Activated T-helper 1 cell treated with anti-CD3 and anti-CD28 coated beads, Interleukin-12 subunit alpha, Interleukin-12 subunit beta, Interleukin-2, Interleukin-4 antibody, amounts not matched to agents 30 ng/mL and 10 ng/mL and 1 ng/mL, durations not matched to agents 14 hours and 24 hours and 36 hours (primary cell): ENCODE measurements at places on chromosomes 5 and 9. TPM values are rescaled to one million over a fixed set of nuclear protein-coding genes. Genes with fewer than 3 reads are reported as not detected.

Gene TSLP
- 0.17 and 0.47 TPM in 2 replicates for total RNA-seq

Gene RNF183
- total RNA-seq, result not detected in 2 replicates

- DNase-seq, result no peak
- peak overlapping the region; percentile 13 for H3K4me3 ChIP-seq
- H3K27ac ChIP-seq, result no peak overlapping the region
These were observed 1.9 kb upstream of the SH3PXD2B start for GRCh38 chr5:172456076-172456722.

Gene ADAMTSL2
- not detected in 2 replicates for total RNA-seq

- no peaks in the 10 kb centered on the region for H3K27me3 ChIP-seq
- H3K4me1 ChIP-seq, result peaks cover 35% of the 10 kb centered on the region
- no peak for DNase-seq
- peak overlapping the region; percentile 37 for H3K27ac ChIP-seq
These were observed 75.0 kb downstream of the TTC39B start for GRCh38 chr9:15231788-15232635.

Gene C5
- total RNA-seq, result 1.2 and 1.9 TPM in 2 replicates

- H3K36me3 ChIP-seq, result peaks cover 3% of the 10 kb centered on the region
- peaks cover 38% of the 10 kb centered on the region for H3K4me1 ChIP-seq
- no peak for DNase-seq
These were observed 47.9 kb upstream of the SLC25A51 start for GRCh38 chr9:37951671-37952449.

GRCh38 chr9:96522366-96522765, 72.4 kb downstream of the HABP4 start:
- no peak for DNase-seq
- no peaks in the 10 kb centered on the region for H3K36me3 ChIP-seq
- peaks cover 2% of the 10 kb centered on the region for H3K27me3 ChIP-seq
- peaks cover 9% of the 10 kb centered on the region for H3K4me1 ChIP-seq
